ENCODE measurements at places on chromosomes 7 and 10.

GRCh38 chr10:80787952-80788351 is 250.2 kb downstream of the SH2D4B start:
- DNase-seq: no peak

GRCh38 chr7:19377611-19378344 is 232.6 kb upstream of the FERD3L start:
- no peak for DNase-seq

GRCh38 chr7:116162254-116162653 is 48.1 kb upstream of the TES start:
- no peak for DNase-seq

GRCh38 chr10:82150123-82150900 is 275.3 kb downstream of the NRG3 start:
- no peak for DNase-seq

- no peak for DNase-seq
Measured at GRCh38 chr10:29932991-29933390, 126.4 kb downstream of the JCAD start.

DNA sequence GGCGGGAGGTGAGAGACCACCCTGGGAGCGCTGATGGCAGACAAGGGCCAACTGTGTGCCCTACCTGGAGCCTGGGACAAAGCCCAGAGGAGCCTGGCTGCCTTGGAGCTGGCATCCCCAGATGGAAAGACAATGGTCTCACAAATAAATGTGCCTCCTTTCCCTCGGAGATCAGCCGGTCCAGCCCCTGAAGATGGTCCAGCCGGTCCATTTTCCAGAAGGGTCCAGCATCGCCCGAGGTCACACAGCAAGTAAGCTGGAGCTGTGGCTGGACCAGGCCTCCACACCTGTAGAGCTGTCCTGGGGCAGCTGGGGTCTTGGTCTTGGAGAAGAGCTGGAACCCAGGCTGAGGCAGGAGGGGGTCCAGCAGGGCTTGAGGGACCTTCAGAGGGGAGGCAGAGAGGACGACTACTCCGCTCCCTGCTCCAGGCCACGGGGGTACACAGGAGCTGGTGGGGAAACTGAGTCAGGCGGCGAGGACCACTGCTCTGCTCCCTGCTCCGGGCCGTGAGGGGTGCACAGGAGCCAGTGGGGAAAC is 3.6 kb downstream of the ELFN1 start:
- no peak for DNase-seq

DNA sequence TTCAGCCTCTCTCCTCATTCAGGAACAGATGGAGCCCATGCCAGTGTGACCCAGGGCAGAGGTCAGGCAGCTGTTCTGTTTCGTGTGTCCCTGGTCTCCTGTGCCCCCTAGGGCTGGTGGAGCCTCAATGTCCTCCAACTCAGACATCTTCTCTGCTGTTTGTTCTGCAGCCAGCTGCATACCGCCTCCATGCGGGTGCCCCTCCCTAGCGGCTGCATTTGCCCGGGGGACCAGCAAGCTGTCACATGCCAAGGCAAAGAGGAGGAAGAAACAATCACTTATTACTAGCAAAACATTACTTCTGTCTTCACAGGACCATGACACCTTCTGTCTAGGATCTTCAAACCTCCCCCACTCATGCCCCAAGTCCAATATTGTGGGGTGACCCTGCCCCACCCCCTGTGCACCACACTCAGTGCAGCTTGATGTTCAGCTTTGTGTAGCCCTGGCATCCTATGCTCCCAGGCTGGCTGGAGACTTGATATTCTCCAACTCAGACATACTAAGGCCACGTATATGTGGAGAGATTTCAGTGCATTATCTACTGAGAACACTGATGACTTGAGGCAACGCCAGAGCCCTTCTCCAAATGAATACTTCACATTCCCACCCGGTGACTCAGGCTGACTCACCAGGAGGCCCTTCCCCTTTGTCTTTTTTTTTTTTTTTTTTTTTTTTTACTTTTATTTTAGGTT is 188.9 kb downstream of the SKIDA1 start:
- DNase-seq: no peak

Data from stimulated activated CD8-positive, alpha-beta memory T cell treated with anti-CD3 and anti-CD28 coated beads, Interleukin-15, amount 100 ng/mL, for 4 hours (primary cell).